Neural crest cell (in vitro differentiated cells): ENCODE measurements at places on chromosomes 5 and 9. TPM values are rescaled to one million over a fixed set of nuclear protein-coding genes. Genes with fewer than 3 reads are reported as not detected.

CCL27 gene
- 0.86 TPM in 1 of 2 replicates, not detected in the other for total RNA-seq

PCDHGB1 gene
- total RNA-seq = 2.8 and 3.0 TPM in 2 replicates

DNA sequence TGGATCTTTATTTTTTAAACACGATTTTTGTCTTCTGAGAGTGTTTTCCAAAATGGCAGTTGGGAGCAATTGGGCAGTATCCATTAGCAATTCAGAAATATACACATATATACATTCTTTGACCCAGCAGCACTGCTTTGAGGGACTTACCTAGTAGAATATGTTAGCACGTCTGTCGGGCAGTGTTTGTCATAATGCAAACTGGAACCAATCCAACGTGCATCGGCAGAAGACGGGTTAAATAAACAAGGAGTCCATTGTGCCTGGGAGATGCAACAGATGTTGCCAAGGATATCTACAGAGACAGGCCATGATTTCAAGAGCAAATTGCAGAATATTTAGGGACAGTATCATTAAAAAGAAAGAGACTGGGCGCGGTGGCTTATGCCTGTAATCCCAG is 107.0 kb downstream of the COL5A1 start:
- H3K27me3 ChIP-seq = no peaks in the 10 kb centered on the region
- H3K4me3 ChIP-seq = no peak overlapping the region
- H3K27ac ChIP-seq = no peak overlapping the region
- peaks cover 5% of the 10 kb centered on the region for H3K4me1 ChIP-seq

DNA sequence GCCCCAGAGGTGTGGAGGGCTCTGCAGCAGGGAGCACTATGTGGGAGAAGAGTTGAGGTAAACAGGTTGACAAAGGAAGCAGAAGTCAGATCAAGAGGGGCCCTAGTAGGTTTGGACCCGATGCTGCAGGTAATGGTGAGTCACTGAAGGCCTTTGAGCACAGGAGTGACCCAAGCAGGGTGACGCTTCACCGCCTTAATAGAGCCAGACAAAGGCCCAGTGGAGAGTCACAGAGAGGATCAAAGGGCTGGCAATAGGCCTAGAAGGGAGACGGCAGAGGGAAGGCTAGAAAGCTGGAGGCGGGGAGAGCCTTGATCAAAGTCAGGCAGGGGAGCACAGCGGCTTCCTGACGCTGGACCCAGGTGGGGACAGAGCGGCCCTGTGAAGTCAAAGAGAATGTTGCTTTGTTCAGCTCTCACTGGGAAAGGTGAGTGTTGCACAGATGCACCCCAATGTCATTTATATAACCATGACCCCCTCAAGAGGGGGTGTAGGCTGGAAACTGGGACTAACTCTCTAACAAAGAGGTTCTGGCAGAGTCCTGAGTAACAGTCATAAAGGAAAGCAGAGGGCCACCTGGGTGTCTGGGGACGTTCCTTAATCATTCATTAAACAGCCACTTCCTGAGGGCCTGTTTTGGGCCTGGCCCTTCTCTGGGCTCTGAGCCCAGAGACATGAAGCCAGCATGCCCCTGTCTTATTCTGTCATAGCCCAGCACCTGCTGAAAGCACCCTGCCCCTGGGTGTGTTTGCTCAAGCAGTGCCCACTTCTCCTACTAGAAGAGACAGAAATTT is 9.8 kb upstream of the CPLX2 start:
- H3K4me1 ChIP-seq = no peaks in the 10 kb centered on the region
- no peak overlapping the region for H3K4me3 ChIP-seq
- no peak overlapping the region for H3K27ac ChIP-seq
- no peaks in the 10 kb centered on the region for H3K36me3 ChIP-seq

GRCh38 chr5:96024683-96025475 is 63.2 kb upstream of the ELL2 start:
- peaks cover 20% of the 10 kb centered on the region for H3K4me1 ChIP-seq
- no peak overlapping the region for H3K27ac ChIP-seq

DNA sequence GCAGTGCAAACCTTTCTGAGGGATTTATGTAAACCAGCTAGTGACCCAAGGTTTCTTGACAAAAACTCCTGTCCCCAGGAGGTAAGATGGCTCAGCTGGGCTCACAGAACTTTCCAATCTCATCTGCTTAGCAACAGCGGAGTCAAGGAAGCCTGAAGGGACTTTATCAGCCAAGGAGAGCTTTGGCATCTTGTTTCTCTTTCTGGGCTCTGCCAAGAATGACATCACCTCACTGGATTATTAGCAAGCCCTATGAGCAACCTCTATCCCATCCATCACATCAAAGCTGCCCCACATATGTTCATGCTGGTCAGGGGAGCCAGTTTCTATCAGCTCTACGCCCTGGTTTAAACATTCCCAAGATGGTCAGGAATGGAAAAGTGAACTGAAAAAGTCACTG is 461.3 kb downstream of the ENC1 start:
- no peak overlapping the region for H3K4me3 ChIP-seq
- peaks cover 5% of the 10 kb centered on the region for H3K4me1 ChIP-seq
- H3K27ac ChIP-seq = no peak overlapping the region
- DNase-seq = no peak

BTNL8 gene
- total RNA-seq = not detected in 2 replicates

SCGB3A1 gene
- not detected in 2 replicates for total RNA-seq

GRCh38 chr5:72152545-72152944 is 45.3 kb downstream of the MAP1B start:
- no peak overlapping the region for H3K27ac ChIP-seq
- peaks cover 24% of the 10 kb centered on the region for H3K36me3 ChIP-seq
- no peaks in the 10 kb centered on the region for H3K27me3 ChIP-seq
- H3K4me1 ChIP-seq = peaks cover 85% of the 10 kb centered on the region

ZBTB26 gene
- 13.2 and 13.5 TPM in 2 replicates for total RNA-seq

JADE2 gene
- 2.1 and 2.4 TPM in 2 replicates for total RNA-seq

- peaks cover 10% of the 10 kb centered on the region for H3K4me1 ChIP-seq
- H3K27me3 ChIP-seq = peaks cover 7% of the 10 kb centered on the region
- H3K36me3 ChIP-seq = no peaks in the 10 kb centered on the region
- H3K4me3 ChIP-seq = no peak overlapping the region
- DNase-seq = no peak
Measured at GRCh38 chr9:120324996-120325642, 254.8 kb downstream of the CDK5RAP2 start.

FOXE1 gene
- total RNA-seq = 0.09 TPM in 1 of 2 replicates, not detected in the other

DNA sequence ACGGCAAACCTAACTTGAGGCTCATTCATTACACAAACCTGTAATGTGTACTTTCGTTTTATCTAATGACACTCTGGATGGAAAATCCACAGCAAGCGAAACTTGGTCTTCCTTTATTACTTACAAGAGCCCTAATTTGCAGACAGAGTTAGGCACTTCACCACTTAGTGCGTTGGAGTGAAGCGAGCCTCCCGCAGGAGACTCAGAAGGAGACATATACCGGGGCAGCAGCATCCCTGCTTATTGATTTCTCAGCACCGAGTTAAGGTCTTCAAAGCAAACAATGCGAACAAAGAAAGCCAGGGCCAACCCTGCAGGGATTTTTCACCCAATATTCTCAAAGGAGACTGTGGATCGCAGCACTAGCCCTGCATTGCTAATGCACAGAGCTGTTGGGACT is 28.6 kb downstream of the LSM11 start:
- no peak for DNase-seq
- H3K36me3 ChIP-seq = no peaks in the 10 kb centered on the region
- no peak overlapping the region for H3K27ac ChIP-seq
- H3K4me3 ChIP-seq = no peak overlapping the region

DNA sequence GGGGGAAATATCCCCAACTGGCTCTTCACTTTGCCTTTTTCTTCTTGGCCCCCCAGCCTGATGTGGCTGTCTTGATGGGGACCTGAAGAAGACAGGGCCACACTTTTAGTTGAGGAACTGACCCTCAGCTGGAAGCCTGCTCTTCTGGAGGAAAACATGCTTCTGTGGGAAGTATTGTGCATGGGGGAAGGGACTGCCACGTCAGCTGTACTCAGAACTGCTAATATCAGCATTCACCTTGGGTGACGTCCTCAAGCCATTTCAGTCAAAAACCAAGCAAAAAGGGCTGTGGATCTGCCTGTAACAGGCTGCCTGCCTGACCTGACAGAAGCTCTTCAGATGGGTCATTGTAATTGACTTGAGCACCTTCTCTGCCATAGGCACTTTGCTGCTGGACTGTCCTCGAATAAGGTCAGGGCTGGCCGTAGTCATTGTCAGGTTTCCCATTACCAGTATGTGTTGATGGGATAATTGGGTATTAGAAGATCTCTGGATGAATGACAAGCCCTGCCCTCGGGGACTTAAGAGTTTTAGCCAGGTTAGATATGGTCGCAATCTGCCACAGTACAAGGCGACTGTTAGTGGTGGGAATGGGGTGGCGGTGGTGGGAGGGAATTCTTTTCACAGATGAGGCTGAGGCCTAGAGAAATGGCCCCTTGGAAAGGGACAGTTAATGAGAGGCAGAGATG is 10.4 kb downstream of the RAI14 start:
- no peak overlapping the region for H3K27ac ChIP-seq
- peaks cover 24% of the 10 kb centered on the region for H3K4me1 ChIP-seq
- DNase-seq = no peak
- no peaks in the 10 kb centered on the region for H3K27me3 ChIP-seq

- H3K27ac ChIP-seq = no peak overlapping the region
- no peak for DNase-seq
- H3K36me3 ChIP-seq = no peaks in the 10 kb centered on the region
- H3K4me1 ChIP-seq = peaks cover 10% of the 10 kb centered on the region
- peaks cover 48% of the 10 kb centered on the region for H3K27me3 ChIP-seq
Measured at GRCh38 chr5:123282444-123282843, 140.8 kb downstream of the CEP120 start.

GRM6 gene
- total RNA-seq = not detected in 2 replicates
